Panc1 (cell line): ENCODE measurements at places on chromosomes 7 and 10.

DNA sequence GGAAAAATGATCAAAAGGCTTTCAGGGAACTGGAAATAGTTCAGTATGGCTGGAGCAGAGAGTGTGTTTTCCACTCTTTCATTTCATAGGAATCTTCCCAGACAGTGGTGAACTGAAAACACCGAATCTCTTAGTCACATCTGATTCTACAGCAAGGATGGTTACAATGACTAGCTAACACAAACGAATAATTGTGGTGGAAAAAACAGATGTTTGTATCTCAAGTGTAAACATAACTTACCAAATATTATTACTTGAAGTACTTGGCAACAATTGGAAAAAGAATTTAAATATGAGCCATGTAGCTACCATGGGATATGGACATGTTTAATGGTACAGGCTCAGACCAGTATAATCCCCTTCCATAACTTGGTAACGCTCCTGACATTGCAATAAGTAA is 21.1 kb upstream of the BPGM start:
- no peak for DNase-seq

GRCh38 chr7:12256090-12256489 is 45.0 kb downstream of the TMEM106B start:
- peak; percentile 58 for DNase-seq

DNA sequence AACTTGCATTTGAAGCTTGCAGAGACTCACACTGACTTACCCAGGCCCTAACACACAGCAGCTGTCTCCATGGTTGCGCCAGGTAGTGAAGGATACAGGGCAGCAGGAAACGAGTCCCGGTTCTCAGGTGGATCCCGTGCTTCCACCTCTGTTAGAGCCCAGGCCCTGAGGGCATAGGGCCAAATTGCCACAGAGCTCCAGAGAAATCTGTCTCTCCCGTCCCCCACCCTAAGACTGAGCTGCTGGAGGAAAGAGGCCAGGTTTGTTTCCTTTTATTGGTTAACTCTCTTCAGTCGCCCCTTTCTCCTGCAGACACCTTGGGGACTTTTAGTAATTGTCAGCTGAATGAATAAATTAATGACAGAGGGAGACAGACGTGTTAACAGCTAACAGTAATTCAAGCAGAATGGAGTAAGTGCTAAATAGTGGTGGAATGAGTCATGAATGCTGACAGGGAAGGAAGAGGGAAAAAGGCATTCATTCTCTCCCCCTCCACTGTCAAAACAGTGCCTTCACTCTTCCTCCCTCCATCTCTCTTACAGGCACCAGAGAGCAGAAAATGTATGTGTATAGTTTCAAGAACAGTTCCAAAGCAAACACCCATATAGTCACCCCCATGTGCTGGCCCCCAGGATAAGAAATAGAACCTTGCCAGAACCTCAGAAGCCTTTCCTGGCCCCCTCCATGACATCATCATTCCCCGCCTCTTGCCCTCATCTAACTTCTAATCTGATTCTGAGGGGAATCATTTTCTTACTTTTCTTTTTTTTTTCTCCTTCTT is 16.8 kb upstream of the DLG5 start:
- peak; percentile 77 for DNase-seq

DNA sequence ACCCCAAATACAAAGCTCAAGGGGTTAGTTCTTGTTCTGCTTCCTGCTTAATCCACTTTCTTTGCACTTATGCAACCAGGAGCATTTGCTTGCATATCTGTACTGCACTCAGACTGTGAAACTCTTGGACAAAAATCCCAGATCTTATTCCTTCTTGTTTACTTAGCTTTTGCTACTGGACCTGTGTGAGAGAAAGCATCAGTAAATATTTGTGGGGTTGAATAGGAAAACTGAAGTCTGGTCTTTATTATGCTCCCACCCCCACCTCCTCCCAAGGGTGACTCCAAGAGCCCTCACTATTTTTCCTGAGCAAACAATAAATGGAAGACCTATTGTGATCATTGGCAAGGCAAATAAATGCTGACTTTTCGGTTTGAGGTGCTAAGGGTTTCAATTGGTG is 57.1 kb upstream of the VSTM2A start:
- DNase-seq, result no peak

DNA sequence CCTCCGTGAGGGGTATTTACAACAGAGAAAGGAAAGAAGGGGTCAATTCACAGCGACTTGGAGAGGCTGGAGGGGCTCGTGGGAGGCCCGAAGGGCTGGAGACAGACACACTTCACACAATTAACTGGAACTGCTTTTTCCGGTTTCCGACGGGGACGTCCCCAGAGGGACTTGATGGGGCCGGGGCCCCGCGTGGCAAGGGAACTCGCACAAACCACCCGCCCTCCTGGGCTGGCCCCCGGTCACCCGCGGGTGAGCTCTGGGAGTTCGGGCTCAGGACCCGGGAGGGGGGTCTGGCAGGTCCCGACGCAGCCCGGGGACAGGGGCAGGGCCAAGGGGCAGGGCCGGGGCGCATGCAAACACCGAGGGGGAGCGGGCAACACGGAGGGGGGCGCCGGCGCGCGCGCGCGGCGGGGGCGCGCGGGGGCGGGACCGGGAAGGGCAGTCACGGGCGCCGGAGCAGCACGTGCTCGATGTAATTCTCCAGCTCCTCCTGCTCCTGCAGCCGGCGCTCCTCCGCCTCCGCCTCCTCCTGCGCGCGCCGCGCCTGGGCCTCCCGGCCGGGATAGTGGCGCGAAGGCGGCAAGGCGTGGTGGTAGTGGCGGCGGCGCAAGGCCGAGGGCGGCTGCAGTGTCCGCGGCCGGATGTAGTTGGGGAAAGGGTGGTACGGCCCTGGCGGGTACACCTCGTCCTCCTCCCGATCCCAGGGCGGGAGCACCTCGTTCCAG is 2.7 kb downstream of the VGF start:
- no peak for DNase-seq

GRCh38 chr10:19800161-19800560 is 16.1 kb upstream of the PLXDC2 start:
- no peak for DNase-seq

DNA sequence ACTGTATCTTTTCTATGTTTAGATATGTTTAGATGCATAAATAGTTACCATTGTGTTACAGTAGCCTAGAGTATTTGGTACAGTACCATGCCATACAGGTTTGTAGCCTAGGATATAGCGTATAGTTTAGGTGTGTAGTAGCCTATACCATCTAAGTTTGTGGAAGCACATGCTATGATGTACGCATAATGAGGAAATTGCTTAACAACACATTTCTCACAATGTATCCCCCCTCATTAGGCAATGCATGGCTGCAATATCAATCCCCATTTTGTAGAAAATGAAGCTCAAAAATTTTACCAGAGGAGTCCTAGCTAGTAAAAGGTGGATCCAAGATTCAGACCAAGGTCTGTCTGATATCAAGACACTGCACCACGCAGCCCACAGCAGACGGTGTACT is 376.4 kb upstream of the NFE2L3 start:
- no peak for DNase-seq

- no peak for DNase-seq
Observed at GRCh38 chr7:40331915-40332314, 197.1 kb downstream of the SUGCT start.
